Activated naive CD4-positive, alpha-beta T cell treated with Interleukin-2 at 50 U/mL for 16 hours (primary cell): ENCODE measurements at places on chromosomes 2 and 18.

DNA sequence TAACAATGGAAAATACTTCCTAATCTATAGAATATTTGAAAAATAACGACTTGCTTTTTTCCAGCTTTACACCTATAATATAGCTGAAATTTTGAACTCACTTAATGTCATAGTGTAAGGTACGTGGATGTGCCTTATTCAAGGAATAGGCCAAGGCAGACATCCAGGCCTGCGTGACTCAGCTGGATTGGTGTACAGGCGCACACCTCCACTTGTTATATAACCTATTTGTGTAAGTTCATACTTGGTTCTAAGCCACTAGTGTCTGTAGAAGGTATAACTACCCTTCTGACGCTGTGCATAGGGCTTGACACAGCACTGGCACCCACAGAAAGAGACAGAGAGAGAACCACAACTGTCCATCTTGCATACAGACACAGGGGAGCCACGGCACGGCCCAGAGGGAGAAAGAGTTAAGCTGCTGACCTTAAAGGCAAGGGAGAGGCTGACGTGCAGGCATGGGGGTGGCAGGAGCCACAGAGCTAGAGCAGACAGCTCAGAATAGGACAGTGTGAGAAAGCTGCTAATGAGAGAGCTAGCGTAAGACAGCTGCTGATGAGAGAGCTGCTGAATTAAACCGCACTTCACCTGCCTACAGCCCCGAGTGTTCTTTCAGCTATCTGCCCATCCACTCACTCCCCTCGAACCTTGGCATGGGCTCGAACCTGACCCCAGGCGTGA is 16.1 kb downstream of the CCDC178 start:
- no peak for DNase-seq

DNA sequence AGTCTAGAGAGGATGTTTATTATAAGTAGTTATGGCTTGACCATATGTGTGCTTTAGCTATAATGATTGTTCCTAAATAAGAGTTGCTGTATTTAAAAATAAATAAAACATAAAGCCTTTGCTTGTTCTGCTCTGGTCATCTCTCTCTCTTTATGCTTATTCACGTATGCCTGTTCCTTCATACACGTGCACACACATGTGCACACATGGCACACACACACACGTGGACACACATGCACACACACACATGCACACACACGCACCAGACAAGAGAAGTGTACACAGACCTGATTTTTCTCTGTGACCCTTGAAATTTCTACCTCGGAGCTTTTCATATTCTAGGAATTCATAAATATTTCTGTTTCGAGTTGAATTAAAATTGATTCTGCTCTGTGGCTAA is 658.2 kb upstream of the SALL3 start:
- DNase-seq = no peak

- no peak for DNase-seq
These were observed 663 bp downstream of the C2orf49 start for GRCh38 chr2:105338020-105338385.

DNA sequence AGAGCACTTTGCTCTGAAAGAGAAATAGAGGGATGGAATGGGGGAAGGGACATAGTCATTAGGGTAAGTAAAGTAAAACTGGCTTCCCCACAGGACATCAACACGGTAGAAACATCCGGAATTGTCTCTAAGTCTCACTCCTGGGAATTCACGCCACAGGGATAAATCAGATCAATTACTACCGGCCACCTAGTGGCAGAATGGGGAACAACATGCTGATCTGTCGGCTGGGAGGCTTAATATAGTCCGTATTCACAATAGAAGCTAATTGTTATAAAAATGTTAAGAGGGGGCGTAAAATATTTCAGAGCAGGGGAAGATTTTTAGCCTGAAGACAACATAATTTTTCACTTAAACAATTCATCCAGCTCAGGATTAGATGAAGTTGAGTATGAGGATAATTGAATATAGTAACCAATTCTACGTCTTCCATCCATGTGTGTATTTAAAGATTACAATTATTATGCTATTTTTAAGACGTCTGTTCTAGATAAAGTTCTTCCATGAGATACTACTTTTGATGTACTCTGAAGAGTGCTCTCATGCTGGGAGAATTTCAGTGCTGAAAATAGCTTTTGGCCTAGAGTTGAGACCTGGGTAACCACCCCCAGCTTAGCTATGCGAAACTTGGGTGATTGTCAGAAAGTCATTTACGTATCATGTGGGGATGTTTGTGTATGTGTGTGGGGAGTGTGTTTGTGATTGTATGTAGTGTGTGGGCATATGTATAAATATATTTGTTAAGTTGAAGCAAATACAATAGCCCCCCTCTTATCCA is 65.7 kb downstream of the LRRTM1 start:
- no peak for DNase-seq

- no peak for DNase-seq
These were observed 16.1 kb downstream of the ST3GAL5 start for GRCh38 chr2:85872536-85873161.

GRCh38 chr2:29014811-29015421 is 33.8 kb downstream of the TOGARAM2 start:
- DNase-seq = peak; percentile 73

GRCh38 chr2:188631037-188631809 is 339.5 kb downstream of the GULP1 start:
- no peak for DNase-seq

DNA sequence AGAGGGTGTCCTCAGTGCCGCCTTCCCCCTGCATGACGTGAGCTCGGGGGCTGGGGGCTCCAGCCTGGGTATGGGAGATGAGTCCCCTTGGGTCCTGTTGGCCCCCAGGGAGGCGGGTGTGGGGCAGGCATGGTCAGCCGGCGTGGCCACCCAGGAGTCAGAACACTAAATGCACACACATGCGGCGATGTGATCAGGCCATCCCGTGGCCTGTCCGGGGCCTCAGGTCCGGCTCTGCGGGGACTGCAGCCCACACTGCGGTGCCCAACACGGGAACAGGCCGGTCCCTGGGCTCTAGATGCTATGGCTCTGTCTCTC is 13.8 kb downstream of the ANO7 start:
- no peak for DNase-seq

- DNase-seq = no peak
These were observed 137.5 kb downstream of the BABAM2 start for GRCh38 chr2:28028025-28028424.

- no peak for DNase-seq
These were observed 29.4 kb downstream of the GPD2 start for GRCh38 chr2:156465573-156465972.

- no peak for DNase-seq
These were observed 607.5 kb upstream of the SLC39A10 start for GRCh38 chr2:195049372-195050031.

DNA sequence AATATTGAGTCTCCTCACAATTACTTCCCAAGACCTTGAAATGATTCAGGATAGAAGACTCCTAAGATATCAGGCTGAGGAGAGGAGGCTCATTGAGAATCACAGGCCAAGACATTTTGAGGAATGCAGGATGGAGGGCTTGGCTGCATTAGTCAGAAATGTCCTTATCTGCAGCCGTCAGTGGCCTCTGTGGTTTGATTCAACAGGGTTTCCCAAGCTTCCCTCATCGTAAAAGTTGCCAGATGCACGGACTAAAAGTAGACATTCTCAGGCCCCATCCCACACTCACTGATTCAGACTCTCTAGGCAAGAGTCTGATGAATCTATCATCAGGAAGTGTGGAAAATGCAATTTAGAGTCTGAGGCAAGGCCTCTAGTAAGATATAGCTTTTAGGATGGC is 34.0 kb upstream of the TMEM178A start:
- DNase-seq = no peak

- DNase-seq = no peak
These were observed 73.6 kb downstream of the CCDC141 start for GRCh38 chr2:178976351-178976750.

DNA sequence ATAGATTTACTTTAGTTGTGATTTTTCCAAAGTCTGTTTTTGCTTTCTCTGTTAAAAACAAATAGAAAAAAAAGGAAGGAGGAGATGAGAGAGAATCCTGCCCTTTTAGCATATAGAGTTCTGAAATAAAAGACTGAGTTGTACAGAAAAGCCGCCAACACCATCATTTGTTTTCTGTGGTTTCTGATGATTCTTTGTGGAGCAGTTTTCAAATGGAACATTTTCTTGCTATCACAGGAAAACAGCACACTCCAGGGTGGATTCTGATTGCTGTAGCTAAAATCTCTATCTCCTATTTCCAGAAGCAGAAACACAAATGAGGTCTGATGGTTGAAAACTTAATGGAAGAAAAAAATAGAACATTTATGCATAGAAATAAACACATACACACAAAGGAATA is 144.6 kb upstream of the L3MBTL4 start:
- no peak for DNase-seq

- no peak for DNase-seq
These were observed 16.4 kb downstream of the WDR35 start for GRCh38 chr2:19973466-19973865.

DNA sequence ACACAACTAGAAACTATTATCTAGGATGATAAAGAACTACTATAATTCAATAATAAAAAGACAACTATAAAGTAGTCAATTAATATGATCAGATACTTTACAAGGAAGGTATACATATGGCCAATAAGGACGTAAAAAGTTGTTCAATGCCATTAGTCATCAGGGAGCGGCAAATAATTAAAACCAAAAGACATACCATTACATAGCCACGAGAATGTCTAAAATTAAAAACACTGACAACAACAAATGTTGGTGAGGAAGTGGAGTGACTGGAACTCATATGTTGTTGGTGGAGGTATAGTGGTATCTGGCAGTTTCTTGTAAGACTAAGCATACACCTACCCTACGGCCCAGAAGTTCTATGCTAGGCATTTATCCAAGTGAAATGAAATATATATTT is 152.4 kb downstream of the MTCL1 start:
- DNase-seq = no peak

DNA sequence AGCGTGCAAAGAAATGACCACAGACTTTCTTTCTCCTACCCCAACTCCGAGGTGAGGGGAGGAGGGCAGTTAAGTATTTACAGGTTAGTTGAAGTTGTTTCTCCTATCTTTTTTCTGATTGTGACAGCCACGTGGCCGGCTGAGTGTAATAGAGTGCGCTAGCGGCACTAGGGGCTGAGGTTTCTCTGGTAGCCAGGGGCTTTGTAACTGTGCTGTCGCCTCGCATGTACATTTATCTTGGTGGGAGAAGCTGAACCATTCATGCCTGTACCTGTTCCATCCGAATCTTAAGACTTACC is 214.1 kb upstream of the STON1 start:
- peak; percentile 55 for DNase-seq

DNA sequence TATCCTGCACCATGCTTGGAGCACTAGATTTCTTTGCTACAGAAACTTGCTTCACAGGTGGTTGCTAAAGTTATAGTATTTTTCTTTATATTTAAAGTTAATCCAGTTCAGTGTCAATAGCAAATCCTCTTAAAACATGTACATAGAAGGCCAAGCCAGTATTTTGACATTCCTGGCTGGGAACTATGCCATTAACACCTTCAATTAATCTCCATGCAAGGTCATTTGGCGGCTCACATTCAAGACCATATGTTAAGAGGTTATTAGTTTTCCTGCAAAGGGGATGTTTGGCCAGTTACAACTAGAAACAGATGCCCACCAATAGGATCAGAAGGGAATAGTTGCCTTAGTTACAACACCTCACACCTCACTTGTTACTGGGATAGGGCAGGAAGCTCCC is 261.3 kb upstream of the MEIS1 start:
- no peak for DNase-seq

DNA sequence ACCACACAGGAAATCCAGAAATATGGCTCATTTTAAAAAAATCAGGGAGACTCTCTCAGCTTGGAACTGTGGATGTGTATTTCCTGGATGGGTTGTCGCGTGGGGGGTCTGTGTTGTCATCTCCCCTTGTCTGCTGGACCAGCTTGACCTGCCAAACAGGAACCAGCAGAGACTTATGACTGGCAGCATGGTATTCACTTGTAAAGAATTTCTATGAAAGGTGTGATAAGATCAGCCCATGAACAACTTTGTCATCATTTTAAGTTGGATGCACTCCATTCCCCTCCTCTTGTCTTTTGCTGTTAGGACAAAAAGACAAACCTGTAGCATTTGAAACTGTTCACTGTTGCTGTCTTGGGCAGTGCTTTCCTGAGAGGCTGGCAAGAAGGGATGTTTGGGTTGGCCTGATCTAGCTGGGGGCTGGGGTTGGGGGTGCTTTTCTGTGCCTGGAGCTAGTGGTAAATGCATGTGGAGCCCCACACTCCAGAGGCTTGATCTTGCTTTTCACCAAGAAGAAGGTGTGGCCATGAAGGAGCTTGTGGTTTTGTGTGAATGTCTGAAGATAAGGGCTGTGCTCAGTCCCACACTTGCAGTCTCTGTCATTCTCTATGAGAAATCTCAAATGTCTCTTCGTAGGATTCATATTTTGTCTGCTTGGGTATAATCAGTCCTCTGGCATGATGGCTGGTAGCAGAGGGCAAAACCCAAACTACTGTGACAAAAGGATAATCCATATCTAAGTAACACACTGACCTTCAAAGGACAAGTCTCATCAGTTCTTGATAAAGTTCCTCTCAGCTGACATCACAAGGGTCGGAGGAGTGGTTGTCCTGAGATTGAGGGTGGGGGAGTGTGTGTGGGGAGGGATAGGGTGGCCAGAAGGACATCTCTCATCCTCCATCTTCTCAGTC is 39.0 kb downstream of the RALB start:
- DNase-seq = no peak

DNA sequence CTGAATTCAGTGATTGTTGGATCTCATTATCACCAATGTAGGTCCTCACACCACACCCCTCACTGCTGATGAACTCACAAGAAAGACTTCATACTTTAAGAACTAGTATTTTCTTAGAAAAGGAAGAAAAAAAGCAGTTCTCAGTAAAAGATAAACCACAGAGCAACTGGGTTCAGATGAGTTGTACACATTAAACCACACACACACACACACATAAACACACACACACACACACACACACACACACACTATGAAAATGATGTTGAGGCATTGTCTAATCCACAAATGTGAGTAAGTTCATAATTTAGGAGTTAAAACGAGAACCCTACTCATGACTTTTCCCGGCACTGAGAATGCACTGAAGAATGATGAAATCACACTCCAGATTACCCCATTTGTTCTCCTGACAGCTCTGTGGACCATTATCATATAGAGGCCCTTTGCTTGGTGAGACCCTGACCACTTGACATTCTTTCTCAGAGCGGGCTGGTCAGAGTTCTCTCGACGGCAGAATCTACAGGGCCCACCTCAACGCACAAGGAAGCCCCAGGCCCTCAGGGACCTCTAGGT is 106.2 kb downstream of the BCL2 start:
- peak; percentile 33 for DNase-seq

- peak; percentile 3 for DNase-seq
These were observed 60.6 kb downstream of the ITGA4 start for GRCh38 chr2:181517685-181518301.

DNA sequence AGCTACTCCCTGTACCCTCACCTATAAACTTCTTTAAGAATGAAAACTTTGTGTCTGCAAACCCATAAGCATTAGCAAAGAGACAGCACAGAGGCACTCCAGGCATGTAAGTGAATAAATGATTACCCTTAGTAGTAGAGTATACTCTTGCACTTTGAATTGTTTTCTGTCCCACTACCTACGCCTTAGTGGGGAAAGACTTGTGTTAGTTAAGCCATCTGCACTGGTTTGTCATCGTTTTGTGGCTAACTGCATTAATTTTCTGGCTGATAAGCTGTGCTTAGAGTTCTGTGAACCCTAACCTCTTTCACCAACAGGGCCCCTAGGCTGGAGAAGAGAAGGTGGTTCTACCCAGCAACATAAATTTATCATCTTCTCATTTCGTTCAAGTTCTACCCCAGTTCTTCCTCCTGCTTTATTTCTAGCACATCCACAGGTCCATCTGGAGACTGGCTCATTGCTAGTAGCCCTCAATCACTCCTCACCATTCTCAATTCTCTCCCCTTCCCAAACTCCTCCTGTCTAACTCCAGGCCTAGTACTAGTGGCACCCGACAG is 710 bp downstream of the LMAN2L start:
- DNase-seq = no peak

- DNase-seq = no peak
These were observed 53.5 kb upstream of the ASPRV1 start for GRCh38 chr2:70014959-70015358.
